Aorta (tissue), 5 donors: ENCODE measurements at places on chromosomes 6 and 20. TPM values are rescaled to one million over a fixed set of nuclear protein-coding genes. Genes with fewer than 3 reads are reported as not detected.

GRCh38 chr6:169198885-169199284 lies 54.8 kb downstream of the THBS2 start:
- H3K4me1 ChIP-seq, result no peaks in the 10 kb centered on the region
- H3K27me3 ChIP-seq, result no peaks in the 10 kb centered on the region

CNR1 gene
- 10.4 TPM for total RNA-seq

GRCh38 chr6:72588155-72588554 lies 33.7 kb upstream of the KCNQ5 start:
- no peaks in the 10 kb centered on the region for H3K36me3 ChIP-seq
- H3K27ac ChIP-seq, result no peak overlapping the region
- H3K4me1 ChIP-seq, result no peaks in the 10 kb centered on the region

FKBP1C gene
- not detected for total RNA-seq

PSMG4 gene
- total RNA-seq, result 12.0 TPM

DNA sequence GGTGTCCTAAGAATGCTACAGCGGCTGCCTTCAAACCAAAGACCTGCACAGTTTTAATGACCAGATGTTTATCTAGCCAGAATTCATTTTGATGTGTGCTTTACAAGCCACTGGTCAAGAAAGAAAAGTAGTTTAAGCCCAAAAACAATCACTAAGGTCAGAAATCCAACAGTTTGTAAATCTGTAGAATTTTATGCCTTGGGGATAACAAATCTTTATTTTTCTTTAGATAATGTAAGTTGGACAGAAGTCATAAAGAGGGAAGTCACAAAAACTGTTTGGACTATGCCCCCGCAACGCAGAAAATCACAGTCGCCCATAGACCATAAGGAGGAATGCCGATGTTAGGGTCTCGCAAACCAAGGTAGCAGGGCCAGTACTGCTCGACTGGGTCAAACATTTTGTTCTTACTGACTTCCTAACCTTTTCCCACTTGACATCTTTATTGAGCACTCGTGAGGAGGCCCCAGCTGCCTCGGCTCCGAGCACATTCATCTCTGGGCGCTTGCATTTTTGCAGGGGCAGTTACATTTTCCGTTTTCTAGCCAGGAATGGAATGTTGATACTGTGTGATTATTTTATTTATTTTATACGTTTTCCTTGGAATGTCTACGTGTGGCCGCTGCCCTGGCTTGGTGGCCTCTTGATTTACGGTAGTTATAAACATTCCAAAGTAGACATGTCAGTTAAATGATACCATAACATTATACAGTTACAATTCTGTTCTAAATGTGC lies 56.7 kb upstream of the APCDD1L start:
- H3K27ac ChIP-seq, result peak overlapping the region; percentile 40
- no peak for DNase-seq
- no peaks in the 10 kb centered on the region for H3K36me3 ChIP-seq
- no peaks in the 10 kb centered on the region for H3K4me1 ChIP-seq
- no peak overlapping the region for H3K4me3 ChIP-seq

DNA sequence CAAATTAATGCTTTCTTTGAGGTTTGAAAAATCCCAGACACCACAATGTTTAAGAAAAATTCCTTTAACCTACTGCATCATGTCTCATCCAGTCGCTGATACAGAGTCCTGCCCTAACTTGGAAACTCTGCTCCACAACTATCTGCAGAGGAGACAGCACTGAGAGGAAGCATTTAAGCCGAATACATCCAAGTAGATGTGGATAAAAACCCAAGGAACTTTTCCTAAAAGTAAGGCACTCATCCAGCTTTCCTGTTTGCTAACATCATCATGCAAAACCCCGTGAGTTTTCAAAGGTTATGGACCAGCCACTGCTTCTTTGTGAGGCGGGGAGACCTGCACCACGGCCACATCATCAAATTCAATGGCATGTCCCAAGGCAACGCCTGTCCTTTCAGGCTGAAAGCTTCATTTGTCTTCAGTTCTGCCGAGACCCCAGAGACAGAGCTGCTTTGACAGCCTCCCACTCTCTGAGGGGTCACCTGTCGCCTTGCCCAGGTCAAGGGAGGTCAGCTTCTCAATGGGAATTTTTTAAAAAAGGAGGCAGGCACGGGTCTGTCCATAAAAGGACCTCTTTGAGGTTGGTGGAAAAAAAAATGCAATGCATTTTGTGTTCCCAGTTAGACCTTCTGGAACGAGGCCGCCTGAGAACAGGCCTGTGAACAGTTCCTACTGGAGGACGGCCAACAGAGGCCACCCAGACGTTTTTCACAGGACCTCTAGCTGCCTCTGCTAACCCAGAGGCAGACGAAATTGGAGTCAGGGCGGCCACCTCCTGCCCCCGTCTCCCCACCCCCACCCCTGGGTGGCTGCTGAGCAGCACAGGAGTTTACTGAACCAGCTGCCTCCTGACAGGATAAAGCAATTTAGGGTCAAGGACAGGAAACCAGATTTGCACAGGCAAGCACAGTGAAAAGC lies 142.5 kb upstream of the HDDC2 start:
- peak; percentile 87 for DNase-seq
- H3K4me1 ChIP-seq, result peaks cover 20% of the 10 kb centered on the region
- no peaks in the 10 kb centered on the region for H3K27me3 ChIP-seq
- H3K27ac ChIP-seq, result peak overlapping the region; percentile 96

SIRPB1 gene
- total RNA-seq, result 1.8 TPM

DNA sequence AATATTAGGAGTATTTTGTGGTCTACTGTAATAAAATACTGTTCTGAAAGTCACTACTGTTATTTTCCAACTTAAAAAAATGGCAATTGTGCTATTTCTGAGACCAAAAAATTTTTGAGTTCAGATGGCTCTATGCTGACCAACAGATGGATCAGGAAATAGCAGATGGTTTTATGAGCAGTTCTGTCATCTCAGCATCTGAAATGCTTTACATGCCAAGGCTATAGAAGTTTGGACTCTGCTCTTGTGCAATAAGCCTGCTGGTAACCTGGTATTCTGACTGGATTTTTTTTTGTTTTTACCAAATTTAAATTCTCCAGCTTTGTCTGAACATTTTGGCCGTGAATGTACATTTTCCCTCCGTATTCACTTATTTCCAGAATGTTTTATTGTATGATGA lies 1127.5 kb downstream of the GRIK2 start:
- no peak overlapping the region for H3K4me3 ChIP-seq
- no peaks in the 10 kb centered on the region for H3K4me1 ChIP-seq
- H3K27ac ChIP-seq, result no peak overlapping the region
- no peaks in the 10 kb centered on the region for H3K27me3 ChIP-seq
- DNase-seq, result no peak
- no peaks in the 10 kb centered on the region for H3K36me3 ChIP-seq

DNA sequence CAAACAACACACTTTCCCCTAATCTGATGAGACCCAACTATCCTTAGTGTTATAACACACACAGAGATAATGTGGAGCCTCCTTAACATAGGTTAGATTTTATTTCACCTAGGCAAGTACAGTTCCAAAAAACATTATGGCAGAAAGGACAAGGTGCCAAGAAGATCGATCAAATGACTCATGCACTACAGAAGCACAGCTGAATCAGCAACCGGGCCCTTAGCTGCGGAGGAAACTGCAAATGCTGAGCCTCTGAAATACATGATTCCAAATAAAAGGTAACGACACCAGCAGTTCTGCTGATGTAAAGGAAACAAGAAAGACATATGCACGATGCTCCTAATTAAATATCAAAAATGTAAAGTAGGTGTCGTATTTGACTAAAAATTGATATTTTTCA lies 19.9 kb upstream of the MUC21 start:
- H3K36me3 ChIP-seq, result no peaks in the 10 kb centered on the region
- no peaks in the 10 kb centered on the region for H3K4me1 ChIP-seq
- H3K4me3 ChIP-seq, result no peak overlapping the region
- H3K27ac ChIP-seq, result no peak overlapping the region

GRCh38 chr6:137738931-137739504 lies 128.0 kb upstream of the TNFAIP3 start:
- no peak overlapping the region for H3K4me3 ChIP-seq
- no peaks in the 10 kb centered on the region for H3K27me3 ChIP-seq
- H3K36me3 ChIP-seq, result no peaks in the 10 kb centered on the region

DNA sequence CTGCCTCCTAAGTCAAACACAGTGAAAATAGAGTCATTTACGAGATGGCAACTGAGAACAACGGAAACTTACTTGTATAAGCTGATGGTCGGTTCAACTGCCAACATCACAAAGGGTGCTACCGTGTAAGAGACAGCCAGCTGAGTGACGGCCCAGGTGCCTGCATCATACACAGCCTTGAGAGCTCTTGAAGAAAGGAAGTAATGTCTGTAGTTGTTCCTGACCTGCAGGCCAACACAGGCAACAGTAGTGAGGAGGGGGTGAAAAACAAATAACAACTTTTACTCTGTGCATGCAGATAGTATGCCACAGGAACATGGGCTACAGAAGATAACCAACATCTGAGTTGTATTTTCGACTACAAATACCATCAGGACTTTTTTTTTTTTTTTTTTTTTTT lies 102.7 kb downstream of the MBOAT1 start:
- no peak overlapping the region for H3K4me3 ChIP-seq
- H3K27ac ChIP-seq, result no peak overlapping the region
- DNase-seq, result no peak
- H3K4me1 ChIP-seq, result no peaks in the 10 kb centered on the region

TRAPPC3L gene
- total RNA-seq, result 0.55 TPM

- no peaks in the 10 kb centered on the region for H3K36me3 ChIP-seq
- H3K4me1 ChIP-seq, result no peaks in the 10 kb centered on the region
- H3K4me3 ChIP-seq, result no peak overlapping the region
- H3K27ac ChIP-seq, result no peak overlapping the region
- DNase-seq, result no peak
Observed at GRCh38 chr6:107059606-107060005, 31.6 kb downstream of the MTRES1 start.

- no peaks in the 10 kb centered on the region for H3K27me3 ChIP-seq
- no peaks in the 10 kb centered on the region for H3K36me3 ChIP-seq
- peaks cover 2% of the 10 kb centered on the region for H3K4me1 ChIP-seq
- H3K27ac ChIP-seq, result no peak overlapping the region
- H3K4me3 ChIP-seq, result no peak overlapping the region
Observed at GRCh38 chr6:168129292-168130167, 50.5 kb upstream of the FRMD1 start.

SLC44A4 gene
- total RNA-seq, result 0.60 TPM

SLC32A1 gene
- total RNA-seq, result not detected

DNA sequence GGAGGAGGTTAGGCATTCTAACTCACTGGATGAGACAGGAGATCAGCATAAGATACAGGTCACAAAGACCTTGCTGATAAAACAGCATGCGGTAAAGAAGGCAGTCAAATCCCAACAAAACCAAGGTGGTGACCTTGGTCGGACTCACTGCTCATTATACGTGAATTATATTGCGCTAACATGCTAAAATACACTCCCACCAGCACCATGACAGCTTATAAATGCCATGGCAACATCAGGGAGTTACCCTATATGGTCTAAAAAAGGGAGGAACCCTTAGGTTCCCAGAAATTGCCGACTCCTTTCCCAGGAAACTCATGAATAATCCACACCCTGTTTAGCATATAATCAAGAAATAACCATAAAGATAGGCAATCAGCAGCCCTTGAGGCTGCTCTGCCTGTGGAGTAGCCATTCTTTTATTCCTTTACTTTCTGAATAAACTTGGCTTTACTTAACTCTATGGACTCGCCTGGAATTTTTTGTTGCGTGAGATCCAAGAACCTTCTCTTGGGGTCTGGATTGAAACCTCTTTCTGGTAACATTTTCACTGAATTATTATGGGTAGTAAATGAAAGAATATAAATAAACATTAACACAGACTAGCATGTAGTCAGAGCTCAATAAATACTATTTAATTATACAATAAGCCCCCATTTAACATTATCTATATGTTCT lies 3.0 kb upstream of the LAMA4 start:
- no peak for DNase-seq
- no peaks in the 10 kb centered on the region for H3K27me3 ChIP-seq
- H3K4me3 ChIP-seq, result no peak overlapping the region
- H3K4me1 ChIP-seq, result no peaks in the 10 kb centered on the region

DNA sequence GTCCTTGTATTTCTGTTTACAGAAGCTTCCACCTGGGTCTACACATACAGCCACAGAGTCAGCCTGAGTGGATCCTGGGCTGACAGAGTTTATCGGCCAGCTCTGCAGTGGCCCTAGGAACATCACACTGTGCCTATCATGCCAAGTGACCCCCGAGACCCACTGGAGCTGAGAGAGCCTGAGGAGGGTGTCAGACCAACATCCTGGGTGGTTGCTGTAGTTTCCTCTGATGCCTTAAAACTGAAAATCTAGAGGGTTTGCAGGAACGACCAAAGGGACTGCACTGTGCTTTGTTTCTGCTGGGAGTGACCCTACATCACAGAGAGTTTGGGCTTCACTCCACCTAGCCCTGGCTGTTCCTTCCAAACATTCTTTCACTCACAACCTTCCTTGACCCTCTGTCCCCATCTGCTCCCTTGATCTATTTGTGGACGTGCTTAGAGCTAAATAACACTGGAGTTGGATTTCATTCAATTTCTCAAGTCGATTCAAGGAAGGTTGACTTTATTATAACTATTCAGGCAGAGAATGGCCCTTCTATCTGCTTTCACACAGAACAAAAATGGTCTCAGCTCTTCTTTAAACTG lies 18.1 kb downstream of the MYLK4 start:
- H3K27me3 ChIP-seq, result no peaks in the 10 kb centered on the region
- DNase-seq, result no peak
- peaks cover 6% of the 10 kb centered on the region for H3K4me1 ChIP-seq
- H3K4me3 ChIP-seq, result no peak overlapping the region

- DNase-seq, result no peak
- no peaks in the 10 kb centered on the region for H3K4me1 ChIP-seq
- H3K27ac ChIP-seq, result no peak overlapping the region
- no peaks in the 10 kb centered on the region for H3K27me3 ChIP-seq
- peaks cover 10% of the 10 kb centered on the region for H3K36me3 ChIP-seq
Observed at GRCh38 chr20:5945963-5946362, 4.4 kb downstream of the TRMT6 start.

- H3K27me3 ChIP-seq, result no peaks in the 10 kb centered on the region
- H3K27ac ChIP-seq, result no peak overlapping the region
- peaks cover 2% of the 10 kb centered on the region for H3K4me1 ChIP-seq
- H3K4me3 ChIP-seq, result no peak overlapping the region
- no peaks in the 10 kb centered on the region for H3K36me3 ChIP-seq
Observed at GRCh38 chr20:6599876-6600735, 167.4 kb upstream of the BMP2 start.

LY6G6F gene
- not detected for total RNA-seq

KCNG1 gene
- total RNA-seq, result 0.39 TPM

DNA sequence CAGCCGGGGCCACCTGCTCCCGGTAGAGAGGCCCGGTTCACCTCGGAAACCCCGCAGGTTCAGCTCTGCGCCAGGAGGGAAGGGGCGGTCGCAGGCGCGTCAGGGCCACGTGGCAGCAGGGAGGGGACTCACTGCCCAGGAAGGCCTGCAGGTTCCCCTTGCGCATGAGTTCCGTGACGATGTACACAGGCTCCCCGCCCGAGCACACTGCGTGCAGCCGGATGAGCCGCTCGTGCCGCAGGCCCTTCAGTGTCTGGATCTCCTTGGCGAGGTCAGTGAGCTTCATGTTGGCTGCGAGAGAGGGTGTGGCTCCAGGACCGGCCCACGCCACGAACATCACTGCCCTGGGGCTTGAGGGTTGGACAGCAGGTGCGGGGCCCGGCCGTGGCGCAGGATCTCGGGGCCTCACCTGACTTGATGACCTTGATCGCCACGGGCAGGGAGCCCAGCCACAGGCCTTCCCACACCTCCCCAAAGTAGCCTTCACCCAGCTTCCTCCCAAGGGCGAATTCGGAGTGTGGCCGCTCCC lies 4.9 kb upstream of the PTK6 start:
- no peaks in the 10 kb centered on the region for H3K36me3 ChIP-seq
- no peak overlapping the region for H3K27ac ChIP-seq
- no peaks in the 10 kb centered on the region for H3K27me3 ChIP-seq
- no peak overlapping the region for H3K4me3 ChIP-seq
